Left renal pelvis (tissue), 4 donors: ENCODE measurements at places on chromosomes 13 and 19.
A peak's percentile ranks its signal among the peaks of the same experiment; 100 is the strongest.

DNA sequence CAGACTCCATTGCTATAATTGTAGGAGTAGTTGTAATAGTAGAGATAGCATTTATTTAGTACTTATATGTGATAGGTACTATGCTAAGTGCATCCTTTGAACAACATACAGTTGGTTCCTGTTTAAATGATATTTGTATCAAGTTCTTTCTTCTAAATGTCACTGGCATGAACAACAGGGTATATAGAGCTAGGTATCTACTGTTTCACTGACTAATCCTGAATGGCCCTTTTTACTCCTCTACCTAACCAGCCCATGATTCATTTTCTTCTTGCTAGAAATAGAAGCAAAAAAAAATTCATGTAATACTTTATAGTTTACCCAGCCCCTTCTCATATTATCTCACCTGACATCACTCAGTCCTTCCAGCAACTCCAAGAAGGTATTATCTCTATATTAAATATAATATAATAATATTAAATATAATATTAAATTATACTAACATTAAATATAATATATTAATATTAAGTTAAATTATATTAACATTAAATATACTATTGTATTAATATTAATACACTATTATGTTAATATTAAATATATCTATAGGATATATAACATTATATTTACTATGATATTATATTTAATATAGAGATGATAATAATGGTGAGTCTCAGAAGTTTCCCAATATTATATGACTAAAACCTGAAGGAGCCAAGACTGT lies 74.2 kb downstream of the FRY start:
- no peak for DNase-seq

DNA sequence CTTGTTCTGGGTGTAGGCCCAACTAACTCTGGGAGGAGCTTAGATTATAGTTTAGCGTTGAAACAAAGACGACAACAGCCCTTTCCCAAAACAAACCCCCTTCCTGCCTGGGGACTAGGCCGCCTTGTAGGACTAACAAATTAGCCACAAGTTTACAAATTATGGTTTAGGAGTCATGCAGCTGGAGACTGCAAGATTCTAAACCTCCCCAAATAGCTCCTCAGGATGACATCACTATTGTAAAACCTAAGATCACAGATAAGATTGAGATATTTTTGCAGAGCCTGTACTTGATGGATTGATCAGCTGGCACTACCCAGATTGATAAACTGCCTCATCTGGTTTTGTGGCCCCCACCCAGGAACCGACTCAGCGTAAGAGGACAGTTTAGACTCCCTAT lies 2.3 kb upstream of the SLC25A15 start:
- DNase-seq = no peak

GRCh38 chr19:46704379-46705076 lies 12.4 kb downstream of the PRKD2 start:
- DNase-seq = no peak

DNA sequence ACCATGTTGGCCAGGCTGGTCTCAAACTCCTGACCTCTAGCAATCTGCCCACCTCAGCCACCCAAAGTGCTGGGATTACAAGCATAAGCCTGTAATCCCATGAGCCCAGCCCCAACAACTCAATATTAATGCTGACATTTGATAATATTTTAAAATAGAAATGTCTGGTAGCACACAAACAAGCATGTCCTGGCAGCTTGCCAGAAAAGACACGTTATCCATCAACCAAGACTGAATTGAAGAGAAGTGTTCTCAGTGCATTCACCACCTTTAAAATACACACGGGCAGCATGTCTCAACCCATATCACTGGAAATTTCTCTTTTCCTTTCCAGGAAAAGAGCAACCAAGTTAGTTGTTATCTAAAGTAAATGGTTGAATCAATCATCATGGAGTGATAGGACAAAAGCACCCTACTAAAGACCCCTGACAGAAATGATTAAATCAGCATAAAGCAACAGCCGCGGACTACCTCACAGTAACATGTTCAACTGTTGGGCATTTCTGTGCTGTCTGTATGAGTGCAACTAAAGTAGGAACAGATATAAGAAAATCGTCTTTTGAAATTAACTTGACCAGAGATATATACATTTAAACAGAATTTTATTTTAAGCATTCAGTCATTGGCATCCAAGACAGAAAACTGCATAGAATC lies 25.0 kb downstream of the LHFPL6 start:
- no peak for DNase-seq

GRCh38 chr13:85615031-85615430 lies 184.2 kb downstream of the SLITRK6 start:
- DNase-seq = peak; percentile 30

DNA sequence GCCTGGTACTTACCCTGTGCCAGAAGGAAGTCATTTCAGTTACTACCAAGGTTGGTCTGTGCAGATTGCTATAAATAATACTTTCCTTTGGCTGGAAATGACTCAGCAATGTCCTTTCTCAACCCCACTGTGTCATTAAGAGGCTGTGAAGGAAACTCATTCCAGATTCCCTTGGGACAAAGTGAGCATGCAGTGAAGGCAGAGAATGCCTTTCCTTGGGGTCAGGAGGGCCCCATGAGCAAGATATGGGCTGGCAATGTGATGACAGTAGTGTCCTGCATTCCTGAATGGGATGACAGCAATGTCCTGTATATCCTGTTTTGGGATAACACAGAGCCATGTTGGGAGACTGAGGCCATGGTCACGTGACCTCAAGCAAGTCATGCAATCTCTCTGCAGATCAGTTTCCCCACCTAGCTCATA lies 213.1 kb upstream of the TMTC4 start:
- DNase-seq = no peak

GRCh38 chr13:95319551-95320274 lies 18.5 kb upstream of the ABCC4 start:
- no peak for DNase-seq

GRCh38 chr13:88246239-88246638 lies 575.1 kb downstream of the SLITRK5 start:
- DNase-seq = no peak

DNA sequence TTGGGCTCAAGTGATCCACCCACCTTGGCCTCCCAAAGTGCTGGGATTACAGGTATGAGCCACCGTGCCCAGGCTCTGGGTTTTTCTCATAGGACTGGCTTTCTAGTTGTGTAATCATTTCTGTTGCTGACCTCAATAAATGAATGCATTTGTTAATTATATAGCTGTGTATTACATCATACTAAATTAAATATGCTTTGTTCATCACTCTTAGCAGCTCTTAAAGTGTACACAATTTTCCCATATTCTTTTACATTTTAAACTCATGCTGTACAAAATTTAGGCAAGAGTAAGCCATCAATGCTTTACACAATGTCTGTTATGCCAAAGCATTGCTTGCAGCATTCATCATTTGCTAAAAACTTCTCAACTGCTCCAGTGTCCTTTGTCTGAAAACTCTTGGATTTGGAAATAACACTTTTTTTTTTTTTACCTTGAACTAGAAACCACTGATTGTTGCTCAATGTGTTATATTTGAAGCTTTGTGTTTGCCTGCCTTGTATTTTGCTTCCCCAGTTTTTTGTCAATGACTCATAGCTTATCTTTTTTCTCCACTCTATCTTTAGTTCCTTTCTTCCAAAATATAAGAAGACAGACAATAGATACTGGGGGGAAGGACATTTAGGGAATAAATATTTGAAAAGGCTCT lies 31.4 kb downstream of the CCDC122 start:
- no peak for DNase-seq

DNA sequence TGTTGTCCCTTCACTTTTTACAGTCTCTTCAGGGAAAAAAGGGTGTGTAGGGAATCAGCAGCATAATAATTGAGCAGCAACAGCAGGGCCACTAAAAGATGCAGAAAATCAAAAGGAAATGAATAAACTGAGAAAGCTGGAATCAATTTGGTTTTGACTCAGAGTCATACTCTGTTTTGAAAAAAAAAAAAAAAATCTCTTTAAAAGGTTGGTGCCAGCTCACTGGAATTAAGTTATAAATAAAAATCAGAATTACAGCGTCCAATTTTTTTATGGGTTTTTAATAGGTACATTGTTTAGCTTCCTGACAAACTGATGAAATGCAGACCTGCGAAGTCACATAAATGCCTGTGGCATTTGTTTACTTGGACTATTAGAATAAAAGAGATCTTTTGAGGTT lies 231.9 kb downstream of the COG6 start:
- DNase-seq = no peak

GRCh38 chr19:44755219-44755618 lies 6.7 kb downstream of the BCL3 start:
- DNase-seq = no peak

- DNase-seq = no peak
Measured at GRCh38 chr13:48590141-48590901, 57.4 kb upstream of the RCBTB2 start.

- no peak for DNase-seq
Measured at GRCh38 chr19:18893587-18894253, 2.2 kb downstream of the CERS1 start.

- no peak for DNase-seq
Measured at GRCh38 chr13:50344717-50345116, 329.5 kb downstream of the KCNRG start.

GRCh38 chr13:77767413-77767812 lies 69.9 kb downstream of the SLAIN1 start:
- DNase-seq = no peak

DNA sequence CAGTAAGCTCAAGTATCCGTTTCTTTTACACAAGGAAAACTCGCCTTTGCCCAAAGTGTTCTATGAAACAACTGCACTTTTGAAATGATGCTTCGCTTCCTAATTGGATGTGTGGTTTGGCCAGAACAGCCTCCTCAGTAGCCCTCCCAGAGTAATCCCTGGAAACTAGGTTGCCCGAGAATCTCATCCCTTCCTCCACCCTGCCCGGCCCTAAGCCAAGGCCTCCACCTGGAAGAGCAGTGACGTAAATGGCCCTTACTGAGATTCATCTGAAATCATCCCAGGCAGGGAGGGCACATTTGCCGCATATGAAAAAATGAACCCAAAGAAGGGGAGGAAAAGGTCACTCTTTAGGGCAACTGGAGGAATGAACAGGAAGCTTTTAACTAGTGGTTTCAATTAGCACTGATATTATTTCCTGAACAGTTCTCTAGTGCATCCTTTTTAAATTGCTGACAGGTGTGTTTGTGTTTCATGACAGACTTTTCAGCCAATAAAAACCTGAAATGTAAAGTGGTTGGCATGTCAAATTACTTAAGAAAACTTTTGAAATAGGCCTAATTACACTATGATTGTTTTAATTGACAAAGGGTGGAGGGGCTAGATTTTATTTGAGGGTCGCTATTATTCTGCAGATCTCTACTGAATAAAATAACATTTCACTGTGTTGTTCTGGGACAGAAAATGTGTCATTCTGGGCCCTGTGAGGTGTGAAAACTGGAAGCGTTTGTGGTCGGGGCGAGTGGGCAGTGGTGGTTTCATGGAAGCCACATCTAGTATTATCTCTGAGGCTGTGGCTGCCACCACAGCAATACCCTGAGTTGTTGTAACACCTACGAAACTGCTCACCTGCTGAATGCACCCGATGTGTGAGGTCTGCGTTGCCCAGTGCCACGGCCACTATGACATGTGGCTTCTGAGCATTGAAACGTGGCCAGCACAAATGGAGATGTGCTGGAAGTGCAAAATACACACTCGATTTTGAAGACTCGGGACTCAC lies 112.1 kb downstream of the ZIC5 start:
- no peak for DNase-seq

DNA sequence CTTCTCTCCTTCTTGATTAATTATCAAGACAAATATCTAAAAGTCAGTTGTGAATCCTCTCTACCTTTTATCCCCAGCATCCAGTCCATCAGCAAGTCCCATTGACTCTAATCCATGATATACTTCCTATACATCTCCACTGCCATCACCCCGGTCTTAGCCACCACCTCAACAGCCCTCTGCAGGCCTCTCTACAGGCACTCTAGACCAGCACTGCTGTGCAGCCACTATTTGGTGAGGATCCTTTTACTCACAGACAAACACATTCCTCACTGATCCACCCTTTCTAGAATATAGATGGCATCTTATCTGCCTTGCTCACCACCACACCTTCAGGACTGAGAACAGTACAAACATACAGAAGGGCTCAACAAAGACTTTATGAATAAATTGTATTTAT lies 221.7 kb downstream of the RFC3 start:
- DNase-seq = no peak

DNA sequence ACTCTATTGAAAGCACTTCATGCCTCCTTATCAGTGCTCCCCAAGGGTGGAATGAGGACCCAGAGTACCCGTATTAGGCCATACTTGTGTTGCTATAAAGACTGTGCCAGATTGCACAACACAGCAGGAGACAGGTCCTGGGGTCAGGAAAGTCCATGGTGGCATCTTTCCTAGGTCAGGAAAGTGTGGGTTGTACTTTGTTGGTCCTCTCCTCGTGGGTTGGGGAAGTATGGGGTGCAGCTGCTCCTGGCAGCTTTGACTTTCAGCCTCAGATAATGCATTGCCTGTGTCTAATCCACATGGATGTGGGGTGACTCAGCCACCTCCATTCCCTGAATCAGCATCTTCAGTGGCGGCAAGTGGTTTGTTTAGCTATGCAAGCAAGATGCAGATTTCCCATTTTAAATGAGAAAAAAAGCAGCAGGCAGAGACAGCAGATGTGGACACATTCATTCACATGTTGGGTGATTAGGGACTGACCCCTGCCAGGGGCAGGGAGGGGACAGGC lies 8.4 kb upstream of the CYP2B6 start:
- DNase-seq = no peak

GRCh38 chr13:78586706-78587105 lies 16.6 kb downstream of the POU4F1 start:
- no peak for DNase-seq

DNA sequence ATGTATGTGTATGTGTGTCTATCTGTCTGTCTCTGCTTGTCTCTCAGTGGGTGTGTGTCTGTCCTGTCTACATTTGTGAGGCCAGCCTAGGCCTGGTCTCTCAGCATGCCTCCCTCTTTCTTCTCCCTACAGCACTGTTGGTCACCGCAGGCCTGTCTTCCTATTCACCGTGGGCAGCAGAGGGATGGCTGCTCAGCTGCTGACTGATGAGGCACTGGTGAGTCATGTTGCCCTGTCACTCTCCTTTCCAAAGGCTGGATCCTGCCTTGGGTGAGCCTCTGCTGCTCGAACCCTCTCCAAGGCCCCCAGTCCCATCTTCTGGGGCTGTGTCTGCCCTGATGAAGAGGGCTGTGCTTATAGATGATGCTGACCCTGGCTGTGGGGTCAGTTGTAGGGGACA lies 6.3 kb downstream of the ZNF71 start:
- DNase-seq = no peak

DNA sequence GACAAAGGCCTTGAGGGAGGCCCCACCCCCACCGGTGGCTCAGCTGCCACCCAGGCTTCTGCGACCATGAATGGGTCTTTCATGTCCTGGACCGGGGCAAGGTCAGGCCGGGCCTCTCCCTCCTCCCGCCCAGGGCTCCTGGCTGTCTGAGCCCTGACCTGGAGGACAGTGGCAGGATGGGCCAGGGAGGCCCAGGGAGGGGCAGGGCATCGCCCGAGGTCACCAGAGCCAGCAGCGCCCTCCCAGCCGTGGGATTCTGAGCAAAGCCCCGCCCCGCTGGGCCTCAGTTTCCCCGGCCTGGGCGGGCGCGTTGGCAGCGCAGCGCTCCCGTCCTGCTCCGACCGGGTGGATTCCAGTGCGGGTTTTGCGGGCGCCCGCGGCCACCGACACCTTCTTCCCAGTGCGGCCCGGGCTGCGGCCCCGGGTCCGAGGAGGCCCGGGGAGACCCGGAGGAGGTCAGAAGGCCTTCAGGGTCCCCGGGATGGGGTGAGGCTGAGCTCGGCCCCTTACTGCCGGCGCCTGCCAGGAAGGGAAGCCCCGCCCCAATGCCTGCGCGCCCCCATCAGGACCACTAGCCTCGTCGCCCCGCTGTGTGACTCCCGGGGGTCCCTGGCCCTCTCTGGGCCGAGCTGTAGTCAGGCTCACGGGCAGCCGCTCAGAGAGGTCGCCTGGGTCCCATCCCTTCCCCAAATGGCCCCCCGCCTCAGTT lies 24.6 kb upstream of the SEMA6B start:
- DNase-seq = no peak
